Liver (tissue), 10 donors: ENCODE measurements at places on chromosomes 4 and X.

DNA sequence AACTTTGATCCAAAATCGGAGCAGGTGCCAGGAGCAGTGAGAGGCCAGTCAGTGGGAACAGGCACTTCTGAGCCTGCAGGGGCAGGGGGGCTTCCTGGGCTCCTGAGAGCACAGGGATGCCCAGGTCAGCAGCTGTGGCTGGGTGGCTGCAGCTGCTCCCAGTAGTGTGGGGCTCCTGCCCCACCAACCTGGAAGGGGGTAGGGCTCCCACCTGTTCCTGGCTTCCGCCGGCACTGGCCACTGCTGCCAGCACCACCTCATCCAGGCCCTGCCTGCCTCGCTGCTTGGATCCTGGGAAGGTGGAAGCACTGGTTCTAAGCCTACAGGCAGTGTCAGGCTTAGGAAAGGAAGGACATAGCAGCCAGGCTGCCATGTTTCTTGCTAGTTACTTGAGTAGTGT lies 18.6 kb downstream of the GRK4 start:
- H3K27me3 ChIP-seq, result no peaks in the 10 kb centered on the region
- no peaks in the 10 kb centered on the region for H3K4me1 ChIP-seq
- no peak for DNase-seq
- no peak overlapping the region for H3K27ac ChIP-seq
- H3K4me3 ChIP-seq, result no peak overlapping the region

- H3K4me3 ChIP-seq, result peak overlapping the region; percentile 25
- no peak for DNase-seq
- H3K27me3 ChIP-seq, result no peaks in the 10 kb centered on the region
- peaks cover 13% of the 10 kb centered on the region for H3K4me1 ChIP-seq
- H3K27ac ChIP-seq, result peak overlapping the region; percentile 58
These were observed 2.2 kb upstream of the FAM114A1 start for GRCh38 chr4:38865445-38865844.

DNA sequence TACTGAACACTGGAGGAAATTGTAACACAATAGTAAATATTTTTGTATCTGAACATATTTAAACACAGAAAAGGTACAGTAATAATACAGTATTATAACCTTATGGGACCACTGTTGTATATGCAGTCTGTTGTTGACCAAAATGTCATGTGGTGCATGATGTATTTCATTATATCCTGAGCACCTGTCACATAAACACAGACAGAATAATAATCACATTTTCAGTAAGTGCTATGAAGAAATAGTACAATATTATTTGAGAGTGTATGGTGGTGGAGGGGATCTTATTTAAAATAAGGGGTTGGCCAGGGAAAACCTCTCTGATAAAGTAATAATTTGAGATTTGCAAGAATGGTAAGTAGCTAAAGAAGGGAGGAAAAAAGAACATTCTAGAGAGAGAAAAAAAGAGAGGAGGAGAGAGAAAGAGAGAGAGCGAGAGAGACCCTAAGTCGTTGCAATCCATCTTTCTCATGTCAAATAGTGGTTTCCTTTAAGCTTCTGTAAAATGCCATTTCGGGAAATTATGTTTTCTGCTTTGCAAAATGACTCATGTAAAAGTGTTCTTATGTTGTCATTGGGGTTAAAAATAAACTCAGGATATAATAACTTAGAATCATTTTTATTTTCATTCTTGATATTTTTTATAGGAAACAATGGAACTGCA lies 19.3 kb upstream of the CLNK start:
- H3K36me3 ChIP-seq, result no peaks in the 10 kb centered on the region
- no peak for DNase-seq
- H3K4me1 ChIP-seq, result no peaks in the 10 kb centered on the region
- H3K4me3 ChIP-seq, result no peak overlapping the region
- no peaks in the 10 kb centered on the region for H3K27me3 ChIP-seq

DNA sequence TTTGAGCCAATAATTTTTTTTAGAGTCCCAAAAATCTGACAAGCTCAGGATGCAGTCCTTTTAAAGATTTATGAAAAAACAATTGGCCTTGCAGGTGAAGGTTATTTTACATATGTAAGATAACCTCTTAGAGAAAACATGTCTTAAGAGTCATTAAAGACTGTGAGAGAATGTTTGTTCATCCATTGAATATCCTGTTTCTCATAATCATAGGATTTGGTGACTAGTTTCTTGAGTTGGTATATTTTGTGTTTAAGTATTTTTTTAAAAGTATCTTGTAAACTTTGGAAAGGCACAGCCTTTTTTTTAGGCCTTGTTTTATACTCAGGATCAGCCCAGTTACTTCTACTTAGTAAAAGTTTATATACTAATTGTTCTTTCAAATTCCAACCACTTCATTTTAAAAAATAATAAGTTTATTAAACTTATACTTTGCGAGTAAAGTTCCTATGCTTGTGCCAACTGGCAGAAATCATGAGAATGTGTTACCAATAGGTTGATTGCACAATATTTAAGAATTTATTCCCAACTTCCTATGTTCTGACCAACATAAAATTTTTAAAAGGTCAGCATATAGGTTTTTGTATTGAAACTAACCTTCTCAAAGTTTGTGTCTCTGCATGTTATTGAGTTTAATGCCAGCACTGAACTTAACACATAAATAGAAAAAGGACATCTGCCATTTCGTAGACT lies 40.0 kb upstream of the ARSJ start:
- no peaks in the 10 kb centered on the region for H3K27me3 ChIP-seq
- H3K4me1 ChIP-seq, result no peaks in the 10 kb centered on the region
- no peak for DNase-seq
- H3K36me3 ChIP-seq, result no peaks in the 10 kb centered on the region

- no peaks in the 10 kb centered on the region for H3K4me1 ChIP-seq
- H3K27me3 ChIP-seq, result no peaks in the 10 kb centered on the region
- DNase-seq, result no peak
- no peaks in the 10 kb centered on the region for H3K36me3 ChIP-seq
These were observed 7.2 kb downstream of the ZNF185 start for GRCh38 chrX:152905081-152905420.

DNA sequence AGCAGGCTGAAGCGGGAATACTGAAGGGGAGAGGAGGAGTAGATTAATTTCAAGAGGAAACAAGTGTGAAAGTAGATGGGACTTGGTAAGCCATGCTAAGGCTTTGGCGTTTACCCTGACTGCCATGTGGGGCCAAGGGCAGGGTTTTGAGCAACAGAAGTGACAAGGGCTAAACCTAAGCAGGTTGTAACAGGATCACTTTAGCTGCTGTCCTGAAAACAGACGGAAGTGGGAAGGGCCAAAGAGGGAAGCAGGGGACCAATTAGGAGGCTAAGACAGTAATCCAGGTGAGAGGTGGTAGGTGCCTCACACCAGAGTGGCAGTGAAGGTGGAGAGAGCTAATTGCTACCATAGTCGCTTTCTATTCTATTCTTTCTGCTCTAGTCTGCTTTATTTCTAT lies 166.5 kb downstream of the PJA1 start:
- no peak for DNase-seq
- no peaks in the 10 kb centered on the region for H3K27me3 ChIP-seq
- H3K36me3 ChIP-seq, result no peaks in the 10 kb centered on the region
- no peak overlapping the region for H3K4me3 ChIP-seq
- H3K27ac ChIP-seq, result no peak overlapping the region

DNA sequence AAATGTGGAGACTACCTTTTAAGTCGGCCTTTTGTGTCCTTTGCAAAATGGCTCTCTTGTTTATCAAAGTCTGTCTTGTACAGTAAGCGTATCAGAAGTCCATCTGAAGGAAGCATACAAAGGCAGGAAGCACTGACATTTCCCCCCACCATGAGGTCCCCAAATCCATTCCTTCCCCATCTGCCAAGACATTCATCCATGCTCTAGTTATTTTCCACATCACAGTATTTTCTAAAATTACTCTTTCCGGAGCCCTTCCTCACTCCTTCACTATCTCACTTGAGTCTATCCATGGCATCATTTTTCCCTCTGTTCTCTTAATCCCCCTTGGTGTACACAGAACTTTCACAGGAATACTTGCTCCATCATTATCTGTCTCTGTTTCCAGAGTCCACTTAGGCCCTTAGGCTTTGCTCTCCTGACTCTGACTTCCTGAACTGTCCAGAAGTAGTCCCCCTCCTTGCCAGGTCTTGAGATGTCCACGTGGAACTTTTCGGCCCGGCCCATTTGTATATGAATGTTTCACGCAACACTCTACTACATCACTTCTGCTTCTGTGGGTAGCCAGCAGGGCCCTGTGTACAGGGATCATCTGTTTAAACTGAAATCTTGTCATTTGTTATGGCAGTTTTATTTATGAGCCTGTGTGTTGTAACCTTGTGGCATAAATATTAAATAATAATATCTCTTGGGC lies 2.1 kb downstream of the SEL1L3 start:
- no peaks in the 10 kb centered on the region for H3K36me3 ChIP-seq
- no peak overlapping the region for H3K27ac ChIP-seq
- DNase-seq, result no peak
- H3K4me3 ChIP-seq, result no peak overlapping the region

DNA sequence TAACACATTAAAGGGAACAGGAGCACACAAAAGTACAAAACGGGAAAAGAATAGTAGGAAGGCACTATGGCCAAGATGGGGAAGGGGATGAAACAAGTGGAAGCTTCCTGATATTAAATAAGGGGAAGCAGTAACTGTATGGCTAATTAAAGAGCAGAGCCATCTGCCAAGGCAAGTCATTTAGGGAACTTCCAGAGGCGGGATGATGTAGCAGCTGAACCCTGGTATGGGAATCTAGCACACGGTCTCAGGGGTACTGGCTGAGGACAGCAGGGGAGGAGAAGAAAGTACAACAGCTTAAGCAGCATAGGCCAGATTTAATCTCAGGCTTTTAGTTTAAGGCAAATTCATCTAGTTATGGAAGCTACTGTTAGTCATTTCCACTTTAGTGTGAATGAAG lies 59.1 kb downstream of the IGFBP7 start:
- no peaks in the 10 kb centered on the region for H3K4me1 ChIP-seq
- H3K4me3 ChIP-seq, result no peak overlapping the region
- H3K36me3 ChIP-seq, result no peaks in the 10 kb centered on the region
- H3K27ac ChIP-seq, result peak overlapping the region; percentile 37
- H3K27me3 ChIP-seq, result no peaks in the 10 kb centered on the region

DNA sequence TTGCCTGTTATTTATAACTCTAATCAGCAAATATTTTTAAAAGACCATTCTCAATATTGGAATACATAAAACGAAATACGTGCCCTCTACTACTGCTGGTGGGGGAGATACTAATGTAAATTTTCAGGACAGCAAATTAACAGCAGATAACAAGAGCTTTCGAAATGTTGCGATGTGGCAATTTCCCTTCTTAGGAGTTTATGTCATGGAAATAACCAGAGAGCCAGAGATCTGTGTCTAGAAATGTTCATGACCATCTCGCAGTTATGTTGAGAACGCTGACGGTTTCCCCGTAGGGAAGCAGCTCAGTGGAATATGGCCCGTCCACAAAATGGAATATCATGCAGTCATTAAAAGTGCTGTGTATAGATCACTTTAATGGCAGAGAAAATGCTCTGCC lies 238.4 kb upstream of the PSAPL1 start:
- no peaks in the 10 kb centered on the region for H3K27me3 ChIP-seq
- H3K4me3 ChIP-seq, result no peak overlapping the region
- DNase-seq, result no peak
- H3K4me1 ChIP-seq, result no peaks in the 10 kb centered on the region
- no peaks in the 10 kb centered on the region for H3K36me3 ChIP-seq
- H3K27ac ChIP-seq, result no peak overlapping the region

GRCh38 chrX:110004215-110004614 lies 1.3 kb downstream of the TMEM164 start:
- H3K27ac ChIP-seq, result no peak overlapping the region
- H3K4me3 ChIP-seq, result no peak overlapping the region
- H3K36me3 ChIP-seq, result no peaks in the 10 kb centered on the region

GRCh38 chr4:137923494-137923893 lies 318.7 kb downstream of the SLC7A11 start:
- H3K36me3 ChIP-seq, result no peaks in the 10 kb centered on the region
- no peak for DNase-seq
- H3K27me3 ChIP-seq, result no peaks in the 10 kb centered on the region
- no peak overlapping the region for H3K27ac ChIP-seq
- H3K4me3 ChIP-seq, result no peak overlapping the region
- no peaks in the 10 kb centered on the region for H3K4me1 ChIP-seq

DNA sequence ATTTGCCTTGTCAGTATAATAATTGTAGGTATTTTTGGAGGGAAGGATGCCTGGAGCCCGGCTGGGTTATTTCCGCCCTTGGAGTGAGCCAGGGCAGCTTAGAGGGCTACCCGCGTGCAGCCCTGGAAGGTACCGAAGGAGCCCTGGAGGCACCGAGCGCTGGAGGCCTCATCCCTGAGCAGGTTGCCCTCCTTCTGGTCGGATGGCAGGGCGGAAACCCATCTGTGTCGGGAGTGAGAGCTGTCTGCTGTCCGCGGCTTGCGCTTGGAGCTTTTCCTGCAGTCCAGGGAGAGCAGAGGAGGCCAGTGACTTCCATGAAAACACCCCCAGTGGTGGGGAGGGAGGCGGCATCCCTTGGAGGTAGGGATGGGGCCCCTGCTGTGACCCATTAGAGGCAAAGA lies 122.1 kb downstream of the TBL1X start:
- H3K27me3 ChIP-seq, result no peaks in the 10 kb centered on the region
- H3K4me3 ChIP-seq, result no peak overlapping the region
- H3K4me1 ChIP-seq, result peaks cover 3% of the 10 kb centered on the region
- no peak overlapping the region for H3K27ac ChIP-seq

- no peaks in the 10 kb centered on the region for H3K36me3 ChIP-seq
- peaks cover 5% of the 10 kb centered on the region for H3K27me3 ChIP-seq
- no peak overlapping the region for H3K27ac ChIP-seq
- no peak overlapping the region for H3K4me3 ChIP-seq
These were observed 65.7 kb upstream of the WDR17 start for GRCh38 chr4:175999944-176000343.

- H3K4me1 ChIP-seq, result no peaks in the 10 kb centered on the region
- H3K4me3 ChIP-seq, result no peak overlapping the region
- no peaks in the 10 kb centered on the region for H3K36me3 ChIP-seq
- no peak for DNase-seq
These were observed 5.0 kb downstream of the CENPU start for GRCh38 chr4:184728858-184729257.

GRCh38 chr4:65624651-65625050 lies 45.6 kb downstream of the EPHA5 start:
- no peak for DNase-seq
- H3K36me3 ChIP-seq, result no peaks in the 10 kb centered on the region
- H3K27ac ChIP-seq, result no peak overlapping the region
- H3K4me1 ChIP-seq, result no peaks in the 10 kb centered on the region
